CD14-positive monocyte (primary cell): ENCODE measurements at places on chromosomes 1 and 21.

- no peak overlapping the region for H3K4me3 ChIP-seq
- H3K27ac ChIP-seq, result no peak overlapping the region
Measured at GRCh38 chr1:228214921-228215662, 7.2 kb downstream of the OBSCN start.

- H3K27me3 ChIP-seq, result no peaks in the 10 kb centered on the region
- H3K4me1 ChIP-seq, result peaks cover 56% of the 10 kb centered on the region
- peak overlapping the region; percentile 94 for H3K27ac ChIP-seq
- H3K4me3 ChIP-seq, result peak overlapping the region; percentile 90
- H3K36me3 ChIP-seq, result no peaks in the 10 kb centered on the region
Measured at GRCh38 chr1:228082918-228083870, 686 bp downstream of the ARF1 start.

GRCh38 chr1:19130468-19130867 is 79.6 kb downstream of the UBR4 start:
- H3K27me3 ChIP-seq, result no peaks in the 10 kb centered on the region
- peaks cover 97% of the 10 kb centered on the region for H3K36me3 ChIP-seq
- H3K4me1 ChIP-seq, result no peaks in the 10 kb centered on the region

DNA sequence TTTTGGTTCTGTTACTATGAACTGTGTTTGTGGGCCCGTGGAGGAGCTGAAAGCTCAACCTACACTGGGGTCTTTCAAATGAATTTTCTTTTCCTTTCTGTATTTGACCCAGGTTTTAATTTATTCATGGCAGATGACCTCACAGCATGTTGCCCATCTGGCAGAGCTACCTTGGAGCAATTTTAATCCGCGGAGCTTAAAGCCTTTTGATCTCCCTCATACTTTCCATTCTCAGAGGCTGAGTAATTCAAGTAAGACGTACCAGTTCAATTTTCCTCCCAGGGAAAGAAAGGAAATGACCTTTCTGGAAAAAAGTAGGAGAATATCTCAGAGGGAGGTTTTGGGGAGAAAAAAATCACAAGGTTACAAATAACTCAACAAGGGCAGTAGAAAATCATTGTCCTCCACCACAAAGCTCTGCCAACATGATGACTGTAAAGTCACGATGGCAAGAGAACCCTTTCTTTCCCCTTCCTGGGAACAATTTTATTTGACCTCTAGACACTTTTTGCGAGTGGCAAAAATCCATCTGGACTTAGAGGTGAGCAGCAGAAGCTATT is 21.6 kb upstream of the PCP4 start:
- no peaks in the 10 kb centered on the region for H3K36me3 ChIP-seq
- no peaks in the 10 kb centered on the region for H3K27me3 ChIP-seq
- DNase-seq, result no peak
- no peak overlapping the region for H3K27ac ChIP-seq

DNA sequence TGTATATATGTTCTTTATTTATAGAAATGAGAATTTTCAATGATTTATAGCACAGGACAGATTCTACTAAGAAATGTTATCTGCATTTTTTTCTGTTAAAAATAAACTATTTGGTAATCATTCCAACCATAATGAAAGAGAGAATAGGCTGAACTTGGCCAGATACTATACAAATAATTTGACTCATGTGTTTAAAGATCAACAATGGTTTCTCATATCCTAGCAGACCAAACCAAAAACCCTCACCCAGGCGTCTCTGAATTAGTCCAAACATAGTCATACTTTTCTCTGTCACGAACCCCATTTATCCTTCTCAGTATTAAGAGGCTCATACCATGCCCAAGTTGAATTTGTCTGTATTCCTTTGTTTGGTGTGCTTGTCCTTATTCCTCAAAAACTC is 40.3 kb downstream of the RPE65 start:
- no peak for DNase-seq
- no peak overlapping the region for H3K4me3 ChIP-seq
- no peak overlapping the region for H3K27ac ChIP-seq
- H3K36me3 ChIP-seq, result no peaks in the 10 kb centered on the region
- H3K27me3 ChIP-seq, result no peaks in the 10 kb centered on the region

GRCh38 chr1:114609026-114609425 is 27.6 kb upstream of the BCAS2 start:
- no peak for DNase-seq
- no peaks in the 10 kb centered on the region for H3K36me3 ChIP-seq
- H3K4me3 ChIP-seq, result no peak overlapping the region
- H3K27ac ChIP-seq, result no peak overlapping the region
- no peaks in the 10 kb centered on the region for H3K4me1 ChIP-seq

DNA sequence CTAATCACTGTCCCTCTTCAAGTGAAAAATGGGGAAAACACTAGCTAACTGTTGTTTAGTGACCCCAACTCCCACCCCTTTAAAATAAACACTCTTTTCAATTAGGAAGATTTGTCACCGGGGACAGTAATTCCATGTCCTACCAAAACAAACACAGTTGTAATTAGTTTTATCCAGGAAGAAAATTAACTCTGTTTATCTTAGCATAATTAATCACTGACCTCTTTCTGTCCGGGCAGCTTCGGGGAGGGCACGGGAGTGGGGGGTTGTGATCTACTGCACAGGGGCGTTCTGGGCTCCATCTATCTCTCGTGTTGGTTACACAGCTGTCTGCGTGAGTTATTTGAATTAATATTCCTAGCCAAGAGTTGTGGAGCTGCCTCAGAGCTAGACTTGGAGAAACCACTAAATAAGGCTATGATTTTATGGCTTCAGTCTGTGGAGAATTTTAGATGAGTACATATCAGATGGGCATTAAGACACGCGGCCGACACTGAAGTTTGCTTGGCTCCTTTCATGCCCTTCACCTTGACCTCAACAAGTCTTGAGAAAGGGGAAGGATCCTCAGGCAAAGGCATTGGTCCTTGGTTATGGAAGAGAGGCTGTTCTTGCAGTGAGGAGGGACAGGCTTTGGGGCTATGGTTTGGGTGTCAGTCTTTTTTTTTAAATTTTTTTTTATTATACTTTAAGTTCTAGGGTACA is 102.0 kb upstream of the TRABD2B start:
- H3K27ac ChIP-seq, result no peak overlapping the region
- no peak overlapping the region for H3K4me3 ChIP-seq
- no peak for DNase-seq

DNA sequence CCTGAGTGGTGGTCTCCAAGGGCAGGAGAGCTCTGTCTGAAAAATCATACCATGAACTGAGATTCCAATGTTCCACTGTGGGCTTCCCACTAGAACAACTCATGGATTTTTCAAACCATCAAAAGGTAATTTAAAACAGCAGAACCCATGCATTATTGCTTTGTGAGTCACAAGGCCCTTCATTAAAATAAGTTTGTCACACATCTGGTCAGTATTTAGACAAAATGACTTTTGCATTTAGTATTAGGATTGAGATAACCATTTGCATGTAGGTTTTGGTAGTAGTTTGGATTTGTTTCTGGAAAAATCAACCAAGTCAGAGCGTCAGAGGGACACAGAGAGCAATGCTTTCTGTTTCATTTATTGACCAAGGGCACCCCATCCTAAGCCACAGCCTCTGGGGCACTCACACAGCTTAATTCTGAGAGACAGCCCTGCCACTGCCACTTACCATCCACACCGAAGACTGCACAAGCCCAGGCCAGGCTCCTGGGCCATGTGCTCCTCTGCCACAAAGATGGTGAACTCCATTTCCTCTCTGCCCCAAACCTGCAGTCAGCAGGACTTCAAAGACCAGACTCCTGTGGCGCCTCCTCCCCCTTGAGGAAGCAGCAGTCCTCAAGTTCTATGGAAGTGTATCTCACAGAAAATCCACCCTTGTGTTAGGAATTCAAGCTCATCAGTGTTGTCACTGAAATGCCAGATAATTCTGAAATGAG is 132.6 kb upstream of the DUSP10 start:
- no peaks in the 10 kb centered on the region for H3K36me3 ChIP-seq
- H3K27me3 ChIP-seq, result no peaks in the 10 kb centered on the region
- H3K4me3 ChIP-seq, result no peak overlapping the region
- DNase-seq, result no peak

GRCh38 chr1:223363057-223363855 is 720 bp downstream of the SUSD4 start:
- peaks cover 15% of the 10 kb centered on the region for H3K4me1 ChIP-seq
- H3K36me3 ChIP-seq, result no peaks in the 10 kb centered on the region
- H3K4me3 ChIP-seq, result peak overlapping the region; percentile 30
- no peak for DNase-seq
- peaks cover 62% of the 10 kb centered on the region for H3K27me3 ChIP-seq

DNA sequence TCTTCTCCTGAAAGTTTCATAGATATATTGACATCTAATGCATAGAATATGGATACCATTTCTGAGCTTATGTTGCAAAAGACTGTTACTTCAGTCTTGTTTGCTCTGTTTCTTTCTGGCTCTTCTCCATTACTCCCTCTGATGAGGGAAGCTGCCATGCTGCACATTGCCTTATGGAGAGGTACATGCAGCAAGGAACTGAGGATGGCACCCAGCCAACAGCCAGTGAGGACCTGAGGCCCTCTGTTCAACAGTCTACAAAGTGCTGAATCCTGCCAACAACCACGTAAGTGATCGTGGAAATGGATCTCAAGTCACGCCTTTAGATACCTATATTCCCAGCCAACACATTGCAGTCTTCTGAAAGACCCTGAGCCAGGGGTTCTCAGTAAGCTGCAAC is 66.6 kb upstream of the ADAMTS5 start:
- H3K27ac ChIP-seq, result no peak overlapping the region
- DNase-seq, result no peak
- H3K27me3 ChIP-seq, result no peaks in the 10 kb centered on the region
- no peaks in the 10 kb centered on the region for H3K36me3 ChIP-seq
- no peak overlapping the region for H3K4me3 ChIP-seq

- H3K27ac ChIP-seq, result no peak overlapping the region
- no peaks in the 10 kb centered on the region for H3K27me3 ChIP-seq
- peaks cover 37% of the 10 kb centered on the region for H3K4me1 ChIP-seq
- H3K36me3 ChIP-seq, result no peaks in the 10 kb centered on the region
- H3K4me3 ChIP-seq, result no peak overlapping the region
Measured at GRCh38 chr1:156511644-156512043, 11.1 kb upstream of the MEF2D start.

GRCh38 chr1:170682169-170682568 is 18.2 kb downstream of the PRRX1 start:
- no peak overlapping the region for H3K4me3 ChIP-seq
- H3K27me3 ChIP-seq, result no peaks in the 10 kb centered on the region
- no peaks in the 10 kb centered on the region for H3K36me3 ChIP-seq
- H3K27ac ChIP-seq, result no peak overlapping the region
- H3K4me1 ChIP-seq, result no peaks in the 10 kb centered on the region

DNA sequence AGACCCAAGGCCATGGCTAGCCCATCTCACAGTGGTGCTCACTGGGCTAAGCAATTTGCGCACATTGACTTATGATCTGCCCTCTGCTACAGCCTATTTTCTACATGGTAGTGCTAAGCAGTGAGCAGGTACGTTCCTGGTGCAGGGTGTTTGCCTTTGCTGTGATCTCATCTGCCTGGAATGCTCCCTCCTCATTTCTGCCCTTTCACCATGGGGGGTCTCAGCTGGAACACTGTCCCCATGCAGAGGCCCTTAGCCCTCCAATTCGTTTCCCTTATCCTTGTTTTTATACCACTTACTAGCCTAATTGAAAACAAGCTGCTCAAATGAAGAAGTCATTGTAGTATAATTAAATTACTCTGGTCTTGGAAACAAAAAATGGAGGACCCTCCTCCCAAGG is 2.0 kb upstream of the B3GALT5 start:
- H3K36me3 ChIP-seq, result no peaks in the 10 kb centered on the region
- no peak overlapping the region for H3K27ac ChIP-seq
- peaks cover 42% of the 10 kb centered on the region for H3K27me3 ChIP-seq
- H3K4me3 ChIP-seq, result no peak overlapping the region
- no peaks in the 10 kb centered on the region for H3K4me1 ChIP-seq

DNA sequence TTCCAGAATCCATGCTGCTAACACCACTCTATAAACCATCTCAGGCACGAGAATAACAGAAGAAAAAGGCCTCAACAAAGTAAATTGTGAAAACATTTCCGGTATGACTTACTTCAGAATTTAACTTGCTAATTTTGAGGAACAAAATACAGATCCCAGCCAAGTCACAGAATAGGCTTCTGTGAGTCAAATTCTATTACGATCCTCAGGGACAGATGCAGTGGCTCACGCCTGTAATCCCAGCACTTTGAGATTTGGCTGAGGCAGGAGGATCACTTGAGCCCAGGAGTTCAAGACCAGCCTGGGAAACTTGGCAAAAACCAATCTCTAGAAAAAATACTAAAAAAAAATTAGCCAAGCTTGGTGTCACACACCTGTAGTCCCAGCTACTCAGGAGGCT is 8.8 kb upstream of the CCDC27 start:
- DNase-seq, result no peak
- no peak overlapping the region for H3K27ac ChIP-seq
- peaks cover 16% of the 10 kb centered on the region for H3K4me1 ChIP-seq
- H3K4me3 ChIP-seq, result no peak overlapping the region

DNA sequence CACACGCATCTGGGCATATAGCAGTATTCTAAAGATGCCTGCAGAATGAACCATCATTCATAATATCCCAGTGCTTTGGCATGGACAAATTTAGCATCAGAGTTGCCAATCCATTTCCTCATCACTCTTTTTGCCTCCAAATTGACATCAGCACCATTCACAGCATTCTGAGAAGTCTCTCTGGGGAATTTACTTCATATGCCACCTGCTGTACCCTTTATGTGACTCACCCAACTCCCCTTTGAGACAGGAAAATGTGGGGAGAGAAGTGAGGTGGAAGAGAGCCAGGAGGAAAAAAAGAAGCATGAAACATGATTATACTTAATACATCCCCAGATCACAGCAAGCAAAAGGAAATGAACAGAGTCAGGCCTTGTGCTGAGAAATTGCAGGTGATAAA is 37.4 kb downstream of the RAB3B start:
- H3K36me3 ChIP-seq, result no peaks in the 10 kb centered on the region
- H3K27ac ChIP-seq, result no peak overlapping the region
- no peaks in the 10 kb centered on the region for H3K4me1 ChIP-seq
- no peak for DNase-seq
- H3K4me3 ChIP-seq, result no peak overlapping the region
- H3K27me3 ChIP-seq, result no peaks in the 10 kb centered on the region

DNA sequence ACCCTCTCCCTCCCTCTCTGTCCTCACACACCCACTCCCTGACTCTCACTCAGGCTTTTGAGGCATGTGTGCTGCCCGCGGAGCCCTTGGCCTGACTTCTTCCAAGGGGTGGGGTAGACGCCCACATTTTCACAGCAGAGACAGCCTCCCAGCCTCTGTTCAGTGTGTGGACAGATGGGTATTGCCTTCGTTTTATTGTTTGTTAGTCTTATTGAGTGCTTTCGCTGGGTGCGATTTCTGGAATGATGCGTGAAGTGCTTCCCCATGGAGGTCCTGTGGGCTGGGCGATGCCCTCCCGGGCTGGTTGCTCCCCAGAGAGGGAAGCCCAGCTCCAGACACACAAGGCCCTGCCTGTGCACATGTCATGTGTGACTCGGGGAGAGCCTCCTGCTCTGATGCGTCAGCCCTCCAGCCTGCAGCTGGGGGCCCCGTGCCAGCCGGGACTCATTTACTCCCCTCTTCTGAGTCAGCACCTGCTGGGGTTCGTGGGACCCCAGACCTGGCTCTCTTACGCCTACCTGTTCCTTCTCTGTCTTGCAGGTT is 14.7 kb downstream of the PDXK start:
- no peak for DNase-seq
- no peaks in the 10 kb centered on the region for H3K27me3 ChIP-seq
- no peak overlapping the region for H3K4me3 ChIP-seq
- peaks cover 35% of the 10 kb centered on the region for H3K4me1 ChIP-seq
- H3K36me3 ChIP-seq, result peaks cover 70% of the 10 kb centered on the region
- no peak overlapping the region for H3K27ac ChIP-seq

GRCh38 chr1:24868016-24868875 is 61.8 kb downstream of the RUNX3 start:
- H3K4me1 ChIP-seq, result peaks cover 50% of the 10 kb centered on the region
- H3K27me3 ChIP-seq, result no peaks in the 10 kb centered on the region
- no peak overlapping the region for H3K4me3 ChIP-seq
